ENCODE measurements at places on chromosomes 2 and 18.

- DNase-seq = no peak
These were observed 4.3 kb downstream of the C2orf68 start for GRCh38 chr2:85607268-85608215.

GRCh38 chr18:5097116-5097703 lies 99.8 kb downstream of the AKAIN1 start:
- no peak for DNase-seq

GRCh38 chr2:238233625-238234024 lies 6.2 kb downstream of the HES6 start:
- no peak for DNase-seq

DNA sequence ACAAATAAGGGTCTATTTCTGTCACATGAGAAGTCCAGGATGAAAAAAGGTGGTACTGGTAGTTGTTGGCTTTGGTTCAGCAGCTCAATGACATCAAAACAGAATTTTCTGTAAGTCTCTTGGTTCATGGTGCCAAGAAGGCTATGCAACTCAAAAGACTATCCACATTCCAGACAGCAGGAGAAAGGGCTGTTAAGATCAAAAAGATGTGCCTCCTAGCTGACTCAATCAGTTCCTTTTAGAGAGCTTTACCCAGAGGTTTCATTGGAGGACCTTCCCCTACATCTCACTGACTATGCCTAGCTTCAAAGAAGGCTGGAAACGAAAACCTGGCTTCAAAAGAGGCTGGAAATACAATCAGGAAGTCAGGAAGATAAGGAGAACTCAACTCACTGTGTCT lies 98.0 kb downstream of the DYM start:
- DNase-seq = no peak

DNA sequence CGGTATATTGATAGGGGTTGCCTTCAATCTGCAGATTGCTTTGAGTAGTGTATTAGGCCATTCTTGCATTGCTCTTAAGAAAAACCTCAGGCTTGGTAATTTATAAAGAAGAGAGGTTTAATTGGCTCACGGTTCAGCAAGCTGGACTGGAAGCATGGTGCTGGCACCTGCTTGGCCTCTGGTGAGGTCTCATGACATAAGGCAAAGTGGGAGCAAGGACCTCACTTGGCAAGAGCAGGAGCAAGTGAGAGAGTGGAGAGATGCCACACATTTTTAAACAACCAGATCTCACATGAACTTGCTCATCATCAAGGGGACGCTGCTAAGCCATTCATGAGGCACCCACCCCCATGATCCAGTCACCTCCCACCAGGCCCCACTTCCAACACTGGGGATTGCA lies 4.9 kb downstream of the MAP3K2 start:
- no peak for DNase-seq

DNA sequence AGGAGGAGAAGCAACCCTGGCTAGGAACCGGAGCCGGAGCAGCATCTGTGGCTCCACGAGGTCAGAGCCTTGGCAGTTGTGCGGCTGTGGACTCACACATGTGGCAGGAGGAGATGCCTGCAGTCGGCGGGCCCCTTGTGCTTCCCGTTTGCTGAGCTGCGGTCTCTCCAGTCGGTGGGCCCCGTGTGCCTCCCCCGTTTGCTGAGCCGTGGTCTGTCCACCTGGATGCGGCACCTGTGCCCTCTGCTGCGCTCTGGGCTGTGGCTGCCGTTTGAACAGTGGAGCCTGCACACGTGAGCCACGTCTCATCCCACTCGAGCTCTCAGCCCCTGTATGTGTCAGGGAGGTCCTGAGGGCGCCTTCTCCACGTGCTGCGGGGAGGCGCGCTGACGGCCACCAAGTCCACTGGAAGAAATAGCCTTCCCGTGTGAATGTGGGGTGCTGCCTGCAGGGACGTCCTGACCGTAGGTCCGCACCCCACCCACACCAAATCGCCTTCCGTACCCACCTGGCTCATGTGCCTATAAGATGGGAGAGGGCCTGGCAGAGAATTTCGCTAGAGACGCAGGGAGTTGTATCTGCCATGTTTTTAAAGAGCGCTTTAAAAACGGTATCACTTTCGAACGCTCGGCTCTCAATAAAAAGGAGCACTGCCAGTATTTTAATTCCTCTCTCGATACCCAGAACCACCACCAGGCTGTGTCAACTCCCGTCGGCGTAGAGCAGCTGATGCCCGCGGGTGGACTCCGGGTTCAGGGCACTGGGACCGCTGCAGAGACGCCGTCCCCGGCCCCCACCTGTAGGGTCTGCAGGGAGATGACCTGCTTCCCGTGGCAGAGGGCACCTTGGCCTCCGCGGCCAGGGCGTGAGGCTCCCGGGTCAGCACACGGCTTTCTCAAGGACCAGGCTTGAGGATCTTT lies 117.0 kb downstream of the NFATC1 start:
- DNase-seq = no peak

GRCh38 chr18:40124107-40124506 lies 1830.9 kb upstream of the PIK3C3 start:
- peak; percentile 22 for DNase-seq

DNA sequence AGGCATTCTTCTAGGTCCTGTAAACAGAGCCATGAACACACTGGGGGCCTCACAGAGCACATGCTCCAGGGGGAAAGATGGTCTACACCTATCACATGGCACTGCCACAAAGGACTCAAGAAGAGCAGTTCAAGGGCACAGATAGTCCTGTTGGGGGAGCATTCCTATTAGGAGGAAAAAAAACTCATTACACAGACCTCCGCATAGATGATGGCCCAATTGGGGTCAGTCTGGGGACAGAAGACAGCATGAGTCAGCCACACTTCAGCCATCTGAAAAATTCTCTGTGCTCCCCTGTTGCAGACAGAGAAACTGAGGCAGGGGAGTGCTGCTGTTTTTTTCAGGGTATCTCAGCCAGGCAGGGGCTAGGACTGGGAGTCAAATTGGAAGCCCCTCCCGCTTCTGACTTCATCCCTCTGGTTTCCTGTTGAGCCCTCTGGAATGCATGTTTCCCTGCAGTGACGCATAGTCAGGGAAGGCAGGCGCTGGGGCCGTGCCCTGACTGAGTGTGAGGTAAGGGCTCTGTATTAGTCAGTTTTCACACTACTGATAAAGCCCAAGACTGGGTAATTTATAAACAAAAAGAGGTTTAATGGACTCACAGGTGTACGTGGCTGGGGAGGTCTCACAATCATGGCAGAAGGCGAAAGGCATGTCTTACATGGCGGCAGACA lies 67.9 kb downstream of the RHOB start:
- DNase-seq = peak; percentile 89

GRCh38 chr2:72062336-72062735 lies 85.3 kb downstream of the CYP26B1 start:
- peak; percentile 6 for DNase-seq

Measured in astrocyte of the cerebellum (primary cell).